ENCODE measurements at places on chromosomes 13 and 19. TPM values are rescaled to one million over a fixed set of nuclear protein-coding genes. Genes with fewer than 3 reads are reported as not detected.
A peak's percentile ranks its signal among the peaks of the same experiment; 100 is the strongest.

DNA sequence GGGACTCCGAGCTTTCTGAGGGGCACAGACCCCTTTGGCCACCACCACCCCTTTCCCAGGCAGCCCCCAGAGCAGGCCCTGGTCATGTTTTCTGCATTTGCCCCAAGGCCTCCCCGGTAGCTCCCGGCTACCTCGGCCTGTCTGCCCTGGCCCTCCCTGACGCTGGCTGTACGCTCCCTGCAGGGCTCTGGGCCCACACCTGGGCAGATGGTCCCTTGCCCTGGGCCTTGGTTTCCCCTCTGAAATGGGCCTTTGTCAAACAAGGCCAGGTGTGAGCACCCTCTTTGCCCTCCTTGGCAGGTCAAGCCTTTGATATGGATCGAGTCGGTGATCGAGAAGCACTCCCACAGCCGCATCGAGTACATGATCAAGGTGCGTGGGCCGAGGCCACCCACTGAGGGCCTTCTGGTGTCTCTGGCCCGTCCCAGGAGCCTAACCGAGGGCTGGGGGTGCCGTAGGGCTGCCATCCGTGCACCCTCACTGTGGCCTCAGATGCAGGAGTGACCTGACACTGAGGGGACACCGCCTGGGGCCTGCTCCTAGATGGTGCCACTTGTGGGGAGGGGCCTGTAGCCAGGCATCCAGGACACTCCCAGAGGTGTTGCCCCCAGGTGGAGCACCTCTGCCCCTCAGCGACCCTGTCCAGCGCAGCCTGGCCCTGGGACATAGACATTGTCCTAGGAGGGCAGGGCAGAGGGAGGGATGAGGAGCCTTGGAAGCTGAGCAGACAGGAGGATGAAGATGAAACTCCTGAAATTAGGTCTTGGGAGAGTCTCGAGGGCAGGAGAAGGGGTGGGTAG lies 30.3 kb downstream of the AP1M1 start:
- no peak for DNase-seq

- DNase-seq = no peak
Measured at GRCh38 chr19:50695251-50696093, 24.1 kb downstream of the SHANK1 start.

DNA sequence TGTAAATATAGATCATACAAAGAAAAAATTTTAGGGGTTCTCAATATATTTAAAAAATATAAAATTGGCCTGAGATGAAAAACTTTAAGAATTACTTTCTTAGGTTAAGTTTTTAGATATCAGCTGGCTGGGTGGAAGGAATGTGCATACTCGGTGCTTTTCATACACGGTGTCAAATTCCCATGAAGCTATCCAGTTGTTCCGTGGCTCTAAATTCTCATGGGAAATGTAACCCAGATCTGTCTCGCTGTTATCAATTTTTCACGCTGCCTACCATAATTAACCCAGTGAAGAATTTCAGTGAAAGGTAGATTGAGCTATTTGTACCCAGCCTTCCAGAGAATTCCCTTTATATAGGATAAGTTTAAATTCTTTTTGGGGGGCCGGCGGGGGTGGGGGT lies 11.6 kb upstream of the ZNF835 start:
- no peak for DNase-seq

- no peak for DNase-seq
Measured at GRCh38 chr19:13493516-13494310, 12.6 kb downstream of the CACNA1A start.

DNA sequence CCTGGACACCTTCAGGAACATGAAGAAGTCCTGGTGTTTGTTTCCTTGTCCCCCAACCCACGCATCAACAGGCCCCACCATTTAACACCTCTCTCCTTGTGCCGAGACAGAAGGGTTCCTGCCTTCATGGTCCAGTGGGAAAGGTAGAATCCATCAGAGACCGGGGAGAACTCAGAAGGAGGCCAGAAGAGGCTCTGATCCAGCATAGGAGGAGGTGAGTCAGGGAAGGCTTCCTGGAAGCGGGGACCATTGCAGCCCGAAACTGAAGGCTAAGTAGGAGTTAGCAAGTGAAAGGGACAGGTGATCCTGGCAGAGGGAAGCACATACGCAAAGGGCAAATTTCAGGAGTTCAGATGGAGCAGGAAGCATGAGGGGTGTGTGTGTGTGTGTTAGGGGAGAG lies 484 bp downstream of the ICAM3 start:
- no peak for DNase-seq

- DNase-seq = no peak
Measured at GRCh38 chr13:77729502-77730221, 32.2 kb downstream of the SLAIN1 start.

GRCh38 chr19:2275588-2276428 lies 6.2 kb downstream of the PEAK3 start:
- no peak for DNase-seq

DNA sequence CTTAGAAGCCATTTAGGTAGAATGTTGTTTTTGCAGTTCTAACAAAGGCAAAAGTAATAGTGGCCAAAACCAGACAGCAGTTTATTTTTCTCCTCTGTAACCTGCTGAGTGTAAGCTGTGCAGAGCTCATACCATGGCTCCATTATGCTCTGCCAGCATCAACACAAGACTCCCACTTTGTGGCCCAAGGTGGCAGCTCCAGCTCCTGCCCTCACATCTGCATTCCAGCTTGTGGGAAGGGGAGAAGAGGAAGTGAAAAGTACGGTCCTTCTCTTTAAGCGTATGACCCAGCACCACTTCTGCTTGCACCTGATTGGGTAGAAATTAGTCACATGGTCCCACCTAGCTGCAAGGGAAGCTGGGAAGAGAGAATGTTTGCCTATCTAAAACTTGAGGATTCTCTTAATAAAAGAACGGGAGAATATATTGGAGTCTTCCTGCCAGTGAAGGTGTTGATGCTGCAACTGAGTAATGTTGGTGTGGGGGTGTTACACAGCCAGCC lies 19.2 kb downstream of the ADGRE1 start:
- no peak for DNase-seq

DNA sequence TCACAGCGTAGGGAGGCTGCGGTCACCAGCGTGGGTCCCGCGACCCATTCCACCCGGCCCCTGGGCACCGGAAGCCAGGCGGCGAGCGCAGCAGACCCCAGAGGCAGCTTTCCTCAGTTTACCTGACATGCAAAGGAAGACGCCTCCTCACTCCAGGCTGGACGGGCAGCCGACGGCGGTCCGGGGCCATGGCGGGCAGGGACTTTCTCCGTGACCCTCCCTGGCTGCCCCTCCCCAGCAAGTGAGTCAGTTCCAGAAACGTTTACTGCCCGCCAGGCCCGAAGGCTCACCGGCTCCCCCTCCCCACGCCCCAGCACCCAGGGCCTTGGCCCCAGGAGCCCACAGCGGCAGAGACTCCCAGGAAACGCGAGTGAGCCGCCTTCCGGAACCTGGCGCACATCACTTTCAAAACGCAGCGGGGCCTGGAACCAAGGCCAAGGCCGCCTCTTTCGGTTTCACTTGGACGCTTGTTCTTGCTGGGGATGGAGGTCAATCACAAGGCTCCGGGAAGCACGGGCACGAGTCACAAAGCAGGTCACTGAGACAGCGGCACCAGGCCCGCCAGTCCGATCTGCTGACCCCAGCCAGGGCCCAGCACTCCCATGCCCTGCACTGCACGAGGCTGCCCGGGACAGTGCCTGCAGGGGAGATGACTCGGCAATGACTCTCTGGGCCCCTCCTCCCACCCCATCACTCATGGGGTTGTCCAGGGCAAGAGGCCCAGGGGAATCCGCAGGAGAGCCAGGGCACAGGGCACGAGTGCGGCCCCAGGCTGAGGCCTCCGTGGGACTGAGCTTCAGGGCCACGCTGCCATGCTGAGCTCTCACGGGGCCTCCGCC lies 5.3 kb downstream of the SBNO2 start:
- DNase-seq = peak; percentile 70

- DNase-seq = no peak
Measured at GRCh38 chr19:44757735-44758505, 9.4 kb downstream of the BCL3 start.

LILRA1 gene
- polyA plus RNA-seq = not detected

PTGER1 gene
- polyA plus RNA-seq = not detected

ZNF223 gene
- 1.6 TPM for polyA plus RNA-seq

CEACAM20 gene
- not detected for polyA plus RNA-seq
